ENCODE measurements at places on chromosomes 13 and 19.

DNA sequence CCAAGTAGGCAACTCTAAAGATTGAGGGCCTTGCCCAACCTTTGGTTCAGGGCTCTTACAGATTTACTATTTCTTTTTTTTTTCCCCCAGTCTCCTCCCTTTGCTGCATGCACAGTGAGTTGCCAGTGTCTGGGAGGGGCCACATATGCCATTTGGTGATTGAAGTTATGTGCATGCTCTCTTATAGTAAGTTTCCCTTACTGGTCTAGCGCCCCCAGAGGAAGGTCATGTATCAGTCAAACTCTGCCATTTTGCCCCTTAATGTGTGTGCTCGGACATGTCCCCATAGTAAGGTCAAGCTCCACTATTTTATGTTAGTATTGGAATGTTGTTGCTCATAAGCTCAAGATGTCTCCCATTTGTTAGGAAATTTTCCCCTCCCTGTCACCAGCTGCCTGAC is 1138.0 kb upstream of the SLC10A2 start:
- no peak for DNase-seq

DNA sequence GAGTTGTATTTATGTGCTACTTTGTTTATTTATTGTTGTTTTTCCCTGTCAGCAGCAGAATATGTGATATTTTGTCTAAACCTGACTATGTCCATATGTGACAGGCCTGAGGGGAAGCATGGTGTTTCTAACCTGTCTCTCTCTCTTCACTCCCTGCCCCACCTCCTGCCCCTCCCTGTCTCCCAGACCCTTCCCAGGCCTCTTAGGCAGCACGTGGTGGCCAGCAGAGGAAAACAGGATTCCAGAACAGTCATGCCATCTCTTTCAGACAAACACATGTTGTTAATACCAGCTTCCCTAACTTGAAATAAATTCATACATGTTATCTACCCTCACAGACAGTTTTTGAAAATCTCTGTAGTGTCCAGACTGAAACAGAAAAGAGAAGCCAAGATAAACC is 31.0 kb upstream of the ATP11A start:
- DNase-seq, result no peak

GRCh38 chr13:93476175-93476574 is 249.6 kb downstream of the GPC6 start:
- DNase-seq, result no peak

GRCh38 chr13:109764470-109765291 is 21.7 kb downstream of the IRS2 start:
- DNase-seq, result no peak

GRCh38 chr13:100848304-100848703 is 173.7 kb upstream of the TMTC4 start:
- DNase-seq, result no peak

- peak; percentile 35 for DNase-seq
Measured at GRCh38 chr19:41569481-41570150, 6.3 kb upstream of the CEACAM21 start.

GRCh38 chr13:102233566-102234208 is 168.2 kb downstream of the FGF14 start:
- no peak for DNase-seq

DNA sequence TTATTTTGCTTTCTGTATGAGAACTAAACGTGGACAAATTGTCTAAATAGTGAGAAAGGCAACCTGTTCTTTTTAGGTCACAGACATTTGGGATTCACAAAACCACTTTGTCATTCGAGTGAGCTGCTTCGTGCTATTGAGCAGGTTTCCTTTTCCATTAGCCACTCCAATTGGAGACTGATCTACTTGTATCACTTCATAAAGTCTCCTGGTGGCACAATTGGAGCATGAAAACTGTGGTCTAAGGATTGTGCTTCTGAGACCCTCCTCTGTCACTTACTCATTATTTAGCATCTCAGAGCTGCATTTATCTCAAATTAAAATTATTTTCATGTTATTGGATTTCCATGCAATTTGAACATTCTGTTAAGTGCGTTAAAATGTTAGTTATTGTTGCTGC is 397.7 kb downstream of the TDRD3 start:
- DNase-seq, result no peak

DNA sequence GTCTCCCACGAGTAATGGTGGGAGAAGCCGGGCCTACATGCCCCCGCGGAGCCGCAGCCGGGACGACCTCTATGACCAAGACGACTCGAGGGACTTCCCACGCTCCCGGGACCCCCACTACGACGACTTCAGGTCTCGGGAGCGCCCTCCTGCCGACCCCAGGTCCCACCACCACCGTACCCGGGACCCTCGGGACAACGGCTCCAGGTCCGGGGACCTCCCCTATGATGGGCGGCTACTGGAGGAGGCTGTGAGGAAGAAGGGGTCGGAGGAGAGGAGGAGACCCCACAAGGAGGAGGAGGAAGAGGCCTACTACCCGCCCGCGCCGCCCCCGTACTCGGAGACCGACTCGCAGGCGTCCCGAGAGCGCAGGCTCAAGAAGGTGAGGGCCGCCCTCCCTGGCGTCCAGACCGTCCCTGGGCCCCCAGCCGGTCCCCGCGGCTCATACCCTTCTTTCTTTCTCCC is 1.4 kb upstream of the USF2 start:
- peak; percentile 55 for DNase-seq

DNA sequence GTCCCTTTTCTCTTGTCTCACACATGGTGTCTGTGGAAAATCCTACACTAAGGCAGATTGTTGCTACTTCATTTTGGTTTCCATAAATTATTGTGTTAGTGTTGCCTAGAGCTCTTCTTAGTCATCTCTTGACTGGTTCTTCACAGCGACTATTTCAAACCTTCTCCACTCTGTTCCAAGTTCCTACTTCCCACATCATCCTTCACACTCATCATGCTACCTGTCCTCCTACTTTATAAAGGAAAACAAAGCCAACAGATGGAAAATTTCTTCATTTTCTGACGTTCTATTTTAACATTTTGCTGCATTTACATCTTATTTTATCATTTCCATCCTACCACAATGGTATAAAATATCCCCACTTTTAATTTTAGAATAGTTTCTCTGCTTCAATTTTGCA is 614.1 kb downstream of the LMO7 start:
- no peak for DNase-seq

- DNase-seq, result peak; percentile 36
Measured at GRCh38 chr13:49357694-49358093, 86.2 kb downstream of the CAB39L start.

DNA sequence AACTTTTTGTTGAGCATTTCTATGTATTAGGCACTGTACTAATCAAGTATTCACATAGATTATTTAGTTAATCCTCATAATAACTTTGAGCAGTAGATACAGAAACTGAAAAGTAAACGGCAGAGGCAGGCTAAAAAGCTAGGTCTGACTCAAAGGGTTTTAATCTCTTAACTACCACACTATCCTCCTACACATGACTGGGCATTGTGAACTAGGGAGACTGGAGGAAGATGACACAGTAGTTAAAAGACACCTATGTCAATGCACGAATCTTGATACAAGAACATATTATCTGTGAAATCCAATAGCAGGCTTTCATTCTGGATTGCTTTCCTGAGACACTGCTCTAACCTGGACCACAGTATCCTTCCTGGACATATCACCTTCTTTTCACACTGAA is 36.3 kb downstream of the MICU2 start:
- no peak for DNase-seq

Measured in lung microvascular endothelial cell (primary cell).